ENCODE measurements at places on chromosomes 6 and 20. TPM values are rescaled to one million over a fixed set of nuclear protein-coding genes. Genes with fewer than 3 reads are reported as not detected.
A peak's percentile ranks its signal among the peaks of the same experiment; 100 is the strongest.

DNA sequence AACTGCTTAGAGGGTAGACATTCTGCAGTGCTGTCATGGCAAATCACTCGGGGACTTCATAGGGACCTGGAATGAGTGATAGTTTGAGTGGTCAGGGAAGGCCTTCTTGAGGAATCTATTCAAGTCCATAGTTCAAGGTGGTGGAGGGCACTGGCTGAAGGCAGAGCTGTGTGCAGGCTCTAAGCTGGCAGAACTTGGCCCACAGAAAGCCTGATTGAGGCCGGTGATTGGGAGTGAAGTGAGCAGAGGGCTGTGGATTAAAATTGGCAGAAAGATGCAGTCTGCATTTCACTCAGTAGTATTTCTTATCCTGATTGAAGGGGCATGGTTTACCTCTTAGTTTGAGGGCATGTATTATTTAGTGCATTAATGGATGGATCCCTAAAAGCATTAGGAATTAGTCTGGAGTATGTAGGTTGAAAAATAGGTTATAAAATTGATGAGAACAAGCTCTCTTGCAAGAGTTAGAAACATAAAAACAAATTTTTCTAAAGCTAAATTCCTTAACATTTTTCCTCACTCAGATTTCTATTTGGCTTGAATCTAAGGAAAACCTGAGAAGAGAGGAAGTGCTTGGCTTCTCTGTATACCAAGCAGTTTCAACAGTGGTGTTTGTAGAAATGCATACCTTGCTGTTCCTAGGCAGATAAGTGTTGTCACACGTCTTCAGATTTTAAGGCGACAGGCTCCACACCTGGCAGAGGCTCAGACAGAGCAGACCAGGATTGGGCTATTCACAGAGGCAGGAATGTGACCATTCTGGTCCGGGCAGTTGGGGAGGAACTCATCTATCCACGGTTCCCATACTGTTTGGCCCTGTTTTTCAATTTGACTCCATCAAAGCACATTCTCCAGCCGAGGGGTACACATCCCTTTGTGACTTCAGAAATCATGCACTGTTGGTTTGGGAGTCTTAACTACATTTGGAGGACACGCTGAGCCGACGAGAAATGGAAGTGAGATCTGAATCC, 45.2 kb downstream of the UTRN start:
- no peak for DNase-seq

- DNase-seq = no peak
These were observed 238.1 kb downstream of the LAMA2 start for GRCh38 chr6:129120856-129121638.

DNA sequence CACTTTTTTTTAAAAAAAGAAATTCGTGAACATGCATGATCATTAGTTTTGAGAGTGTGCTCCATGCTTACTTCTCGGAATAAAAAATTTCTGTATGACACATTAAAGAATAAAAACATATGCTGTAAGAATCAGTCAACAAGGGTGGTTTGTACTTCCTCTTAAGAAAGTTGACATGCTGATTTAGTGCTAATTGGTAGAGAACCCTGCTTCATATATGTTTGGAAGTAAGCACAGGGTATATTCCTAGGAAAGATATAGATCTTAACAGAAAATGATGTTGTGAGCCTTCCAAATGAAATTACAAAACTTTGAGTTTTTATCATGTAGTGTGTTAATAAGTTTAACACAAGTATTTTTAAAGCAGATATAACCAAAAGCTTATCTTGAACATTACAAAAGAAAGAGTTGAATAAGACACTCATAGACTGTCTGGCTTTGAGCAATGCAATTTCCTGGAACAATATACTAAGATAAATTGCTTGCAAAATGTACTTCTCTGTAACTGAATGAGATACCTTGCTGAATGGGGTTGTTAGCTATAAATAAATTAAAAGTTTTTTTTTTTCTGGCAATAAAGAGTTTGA, 13.8 kb upstream of the VIP start:
- no peak for DNase-seq

- no peak for DNase-seq
These were observed 104.3 kb downstream of the SULF2 start for GRCh38 chr20:47680804-47681529.

- DNase-seq = no peak
These were observed 166.0 kb downstream of the TRMT11 start for GRCh38 chr6:126152372-126152745.

- DNase-seq = no peak
These were observed 502 bp downstream of the DXO start for GRCh38 chr6:31971279-31971992.

GRCh38 chr6:141267420-141267819, 865.3 kb upstream of the GJE1 start:
- no peak for DNase-seq

- no peak for DNase-seq
These were observed 4.2 kb downstream of the ELOVL4 start for GRCh38 chr6:79943133-79943532.

GRCh38 chr6:99013661-99014060, 65.9 kb upstream of the FBXL4 start:
- DNase-seq = no peak

GRCh38 chr20:16662467-16662866, 67.4 kb upstream of the SNRPB2 start:
- no peak for DNase-seq

DNA sequence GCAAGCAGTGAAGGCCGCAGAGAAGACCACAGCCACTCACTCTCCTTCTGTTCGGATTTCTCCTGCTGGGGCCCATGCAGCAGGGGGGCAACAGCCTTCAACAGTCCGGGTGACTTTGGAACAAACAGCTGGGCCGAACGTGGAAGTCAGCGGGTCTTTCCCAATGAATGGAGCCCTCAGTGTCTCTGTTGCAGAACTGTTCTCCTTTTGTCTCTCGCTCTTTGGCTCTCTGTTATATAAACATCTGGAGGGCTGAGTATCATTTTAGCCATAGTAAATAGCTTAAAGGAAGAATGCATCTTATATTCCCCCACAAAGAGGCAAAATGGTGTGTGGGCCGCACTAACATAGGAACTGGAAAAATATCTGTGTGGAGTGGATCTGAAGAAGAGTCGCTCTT, 136.7 kb upstream of the RALGAPA2 start:
- no peak for DNase-seq

DNA sequence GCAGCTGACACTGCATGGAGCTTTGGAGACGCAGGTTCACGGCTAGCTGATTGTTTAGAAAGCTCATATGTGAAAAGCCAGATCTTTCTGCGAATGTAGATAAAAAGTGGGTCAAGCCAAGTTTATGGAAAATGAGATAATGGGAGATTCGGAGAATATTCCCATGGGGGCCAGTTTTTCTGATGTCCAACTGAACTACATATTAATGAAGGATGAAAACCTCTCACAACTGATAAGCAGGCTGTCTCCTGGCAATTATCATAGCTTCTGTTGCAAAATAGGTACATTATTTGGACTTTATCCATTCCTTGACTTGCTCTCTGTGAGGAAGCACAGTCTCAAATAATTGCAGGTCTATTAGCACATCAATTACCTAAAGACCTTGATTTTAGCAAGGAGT, 21.1 kb downstream of the HDGFL1 start:
- no peak for DNase-seq

DNA sequence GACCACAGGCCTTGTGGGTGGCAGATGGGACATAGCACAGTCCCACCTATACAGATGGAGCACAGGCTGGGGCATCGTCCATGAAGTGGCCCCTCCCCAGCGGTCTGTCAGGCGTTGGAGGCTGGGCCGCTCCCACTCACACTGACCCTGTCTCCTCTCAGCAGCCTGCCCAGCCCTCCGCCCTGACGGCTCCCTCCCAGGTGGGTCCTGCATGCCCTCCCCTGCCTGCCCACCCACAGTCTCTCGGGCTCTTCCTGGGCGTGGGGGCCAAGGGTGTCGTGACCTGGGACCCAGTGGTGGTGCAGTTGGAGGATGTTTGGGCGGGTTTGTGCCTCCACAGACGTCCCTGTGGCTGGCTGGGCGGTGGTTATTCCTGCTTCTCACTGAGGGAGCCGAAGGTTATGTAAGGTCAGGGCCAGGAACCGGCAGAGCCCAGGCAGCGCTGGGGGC, 22.3 kb downstream of the COL20A1 start:
- no peak for DNase-seq

GRCh38 chr6:125678601-125679000, 70.8 kb upstream of the HEY2 start:
- no peak for DNase-seq

DNA sequence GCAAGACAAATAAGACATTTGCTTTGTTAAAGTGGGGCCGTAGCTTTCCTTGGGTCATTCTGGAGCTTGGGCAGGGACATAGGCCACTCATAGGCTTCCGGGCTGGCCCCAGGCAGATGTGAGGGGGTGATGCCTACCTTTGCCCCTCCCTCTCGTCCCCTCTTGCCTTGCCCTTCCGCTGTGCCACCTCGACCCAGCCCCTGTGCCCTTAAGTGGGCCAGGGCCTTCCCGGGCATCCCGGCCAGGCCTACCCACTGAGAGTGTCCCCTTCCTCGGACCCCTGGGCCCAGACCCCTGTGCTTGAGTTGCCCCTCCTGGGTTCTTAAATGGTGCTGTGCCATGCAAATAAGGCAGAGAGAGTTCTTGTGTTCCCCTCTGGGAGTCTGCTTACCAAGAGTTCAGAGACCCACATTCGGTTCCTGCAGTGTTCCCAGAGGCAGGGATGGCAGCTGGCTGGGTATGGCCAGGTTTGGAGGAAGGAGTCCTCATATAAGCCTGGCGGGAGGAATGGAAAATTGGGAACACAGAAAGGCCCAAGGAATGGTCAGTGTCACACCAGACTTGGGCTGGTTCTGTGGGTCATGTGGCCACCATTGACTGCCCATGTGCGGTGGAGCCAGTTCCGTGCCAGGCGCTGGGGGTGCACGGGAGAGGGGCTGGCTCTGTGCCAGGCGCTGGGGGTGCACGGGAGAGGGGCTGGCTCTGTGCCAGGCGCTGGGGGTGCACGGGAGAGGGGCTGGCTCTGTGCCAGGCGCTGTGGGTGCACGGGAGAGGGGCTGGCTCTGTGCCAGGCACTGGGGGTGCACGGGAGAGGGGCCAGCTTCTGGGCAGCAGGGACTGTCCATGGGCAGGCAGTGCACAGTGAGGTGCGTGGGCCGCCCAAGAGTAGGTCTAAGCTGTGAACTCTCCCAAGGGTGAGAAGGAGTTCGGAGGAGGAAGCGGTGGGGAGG, 173.5 kb upstream of the SNX9 start:
- DNase-seq = no peak

- DNase-seq = no peak
These were observed 23.5 kb upstream of the NPBWR2 start for GRCh38 chr20:64130876-64131275.

DNA sequence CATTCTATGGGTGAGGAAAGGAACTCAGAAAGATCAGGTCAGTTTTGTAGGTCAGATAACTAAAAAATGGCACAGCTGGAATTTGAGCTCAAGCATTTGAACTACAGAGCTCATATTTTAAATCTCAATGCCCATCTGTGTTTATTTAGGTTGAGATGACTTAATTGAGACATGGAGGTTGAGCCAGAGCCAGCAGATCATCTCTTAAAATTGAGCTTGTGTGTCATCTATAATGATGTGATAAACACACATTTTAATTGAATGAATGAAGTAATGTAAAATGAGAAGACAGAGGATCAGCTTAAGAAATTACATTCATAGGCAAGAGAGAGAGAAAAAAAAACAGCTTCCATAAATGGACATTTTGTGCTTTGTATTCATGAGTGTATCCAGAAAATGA, 3.7 kb downstream of the MANEA start:
- no peak for DNase-seq

DNA sequence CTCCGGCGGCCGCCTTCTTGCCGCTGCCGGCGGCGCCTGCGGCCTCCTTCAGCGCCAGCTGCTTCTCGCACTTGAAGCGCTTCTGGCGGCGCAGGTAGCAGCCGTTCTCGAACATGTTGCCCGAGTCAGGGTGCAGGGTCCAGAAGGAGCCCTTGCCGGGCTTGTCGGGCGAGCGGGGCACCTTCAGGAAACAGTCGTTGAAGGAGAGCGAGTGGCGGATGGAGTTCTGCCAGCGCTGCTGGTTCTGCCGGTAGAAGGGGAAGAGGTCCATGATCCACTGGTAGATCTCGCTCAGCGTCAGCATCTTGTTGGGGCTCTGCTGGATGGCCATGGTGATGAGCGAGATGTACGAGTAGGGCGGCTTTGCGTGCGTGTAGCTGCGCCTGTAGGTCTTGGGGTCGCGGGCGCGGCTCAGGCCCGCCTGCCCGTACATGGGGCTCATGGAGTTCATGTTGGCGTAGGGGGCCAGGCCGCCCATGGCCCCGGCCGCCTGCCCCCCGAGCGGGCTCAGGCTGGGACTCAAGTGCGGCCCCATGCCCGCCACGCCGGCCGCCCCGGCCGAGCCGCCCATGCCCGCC, 1.9 kb downstream of the FOXA2 start:
- DNase-seq = no peak

GRCh38 chr6:41171908-41172307, 9.0 kb upstream of the TREM2 start:
- no peak for DNase-seq

GRCh38 chr6:108835218-108835850, 12.9 kb upstream of the ARMC2 start:
- DNase-seq = peak; percentile 86

DNA sequence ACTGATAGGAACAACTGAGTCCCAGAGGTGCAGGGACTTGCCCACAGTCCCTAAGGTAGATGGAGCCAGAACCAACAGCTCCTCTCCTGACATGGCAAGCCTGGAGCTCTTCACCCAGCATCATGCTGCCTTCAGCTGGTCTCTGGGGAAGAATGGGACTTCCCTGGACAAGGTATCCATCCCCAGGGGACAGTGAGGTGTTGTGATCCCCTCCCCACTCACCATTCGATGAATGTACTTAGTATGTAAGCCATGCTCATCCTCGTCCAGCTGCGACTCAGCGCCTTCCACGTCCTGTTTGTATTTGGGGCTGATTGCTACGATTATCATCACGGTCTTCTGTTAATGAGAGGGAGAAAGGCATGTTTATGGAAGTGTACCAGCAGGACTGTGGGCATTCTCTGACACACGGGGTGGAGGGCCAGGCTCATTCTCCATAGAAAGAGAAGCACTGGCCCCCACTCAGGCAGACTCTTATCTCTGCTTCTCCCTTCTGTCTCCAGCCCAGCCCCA, 39.4 kb downstream of the TRAF3IP2 start:
- DNase-seq = no peak

DNA sequence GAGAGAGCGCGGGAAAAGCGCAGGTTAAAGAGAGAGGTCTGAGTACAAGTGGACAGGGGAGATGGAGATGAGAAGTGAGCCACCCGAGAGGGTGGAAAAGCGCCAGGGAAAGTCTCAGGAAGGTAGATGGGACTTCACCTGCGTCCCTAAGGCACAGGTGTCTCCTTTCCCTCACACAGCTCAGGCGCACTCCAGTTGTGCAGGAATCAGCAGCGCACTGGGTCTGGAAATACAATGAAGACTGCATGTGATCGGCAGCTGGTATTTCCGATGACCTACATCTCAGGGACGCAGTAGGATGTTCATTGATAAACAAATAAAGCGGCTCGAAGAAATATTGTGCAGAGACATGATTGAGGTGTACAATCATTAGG, 432 bp upstream of the KHDRBS2 start:
- no peak for DNase-seq

GRCh38 chr20:62454904-62455636, 20.7 kb downstream of the GATA5 start:
- no peak for DNase-seq

TMEM200A gene
- 0.06 TPM for polyA plus RNA-seq

ID1 gene
- 17.8 TPM for polyA plus RNA-seq

MEI4 gene
- polyA plus RNA-seq = not detected

ETV7 gene
- 2.0 TPM for polyA plus RNA-seq

ELOVL4 gene
- polyA plus RNA-seq = not detected

ID4 gene
- polyA plus RNA-seq = not detected

CRISP2 gene
- not detected for polyA plus RNA-seq

RGS17 gene
- not detected for polyA plus RNA-seq

SDHAF4 gene
- polyA plus RNA-seq = 3.8 TPM

GSTA3 gene
- polyA plus RNA-seq = not detected

SLC25A27 gene
- polyA plus RNA-seq = 0.81 TPM

RAB44 gene
- 0.25 TPM for polyA plus RNA-seq

ADTRP gene
- polyA plus RNA-seq = 0.84 TPM
